ENCODE measurements at places on chromosomes 6 and 20. TPM values are rescaled to one million over a fixed set of nuclear protein-coding genes. Genes with fewer than 3 reads are reported as not detected.

MACROD2 gene
- 3.1 TPM for total RNA-seq

ZSWIM3 gene
- 7.8 TPM for total RNA-seq

TBXT gene
- total RNA-seq, result not detected

HTR1B gene
- total RNA-seq, result not detected

GJA10 gene
- total RNA-seq, result not detected

MATN4 gene
- total RNA-seq, result 0.52 TPM

CPXM1 gene
- 26.1 TPM for total RNA-seq

EFCAB8 gene
- not detected for total RNA-seq

STMND1 gene
- not detected for total RNA-seq

HCK gene
- total RNA-seq, result 8.4 TPM

ULBP2 gene
- not detected for total RNA-seq

NR2E1 gene
- total RNA-seq, result not detected

RCAN2 gene
- 1.6 TPM for total RNA-seq

TFAP2D gene
- not detected for total RNA-seq

ULBP1 gene
- not detected for total RNA-seq

PNPLA1 gene
- not detected for total RNA-seq

ORC3 gene
- total RNA-seq, result 21.4 TPM

RAD21L1 gene
- not detected for total RNA-seq

CPNE5 gene
- 6.3 TPM for total RNA-seq

TCF15 gene
- total RNA-seq, result 2.1 TPM

CRYBG1 gene
- 3.7 TPM for total RNA-seq

BPIFB2 gene
- not detected for total RNA-seq

DZANK1 gene
- total RNA-seq, result 1.0 TPM

LY6G6F gene
- total RNA-seq, result not detected

MAS1L gene
- total RNA-seq, result not detected

WFDC12 gene
- total RNA-seq, result not detected

KIAA1755 gene
- total RNA-seq, result 3.7 TPM

BPIFB1 gene
- not detected for total RNA-seq

SPEF1 gene
- total RNA-seq, result not detected

FGD2 gene
- 7.3 TPM for total RNA-seq

NOX3 gene
- total RNA-seq, result not detected

LY86 gene
- total RNA-seq, result 6.8 TPM

BHLHE23 gene
- total RNA-seq, result not detected

TCP11 gene
- not detected for total RNA-seq

EHMT2 gene
- total RNA-seq, result 24.0 TPM

CST1 gene
- total RNA-seq, result not detected

KIF25 gene
- total RNA-seq, result not detected

PAK5 gene
- under 0.01 TPM for total RNA-seq

SPATS1 gene
- not detected for total RNA-seq

OR12D3 gene
- total RNA-seq, result not detected

AP5S1 gene
- total RNA-seq, result 8.9 TPM
